NCI-H524 treated with DMSO at 0.1 percent for 48 hours (cell line): ENCODE measurements at places on chromosomes 3 and 15.

DNA sequence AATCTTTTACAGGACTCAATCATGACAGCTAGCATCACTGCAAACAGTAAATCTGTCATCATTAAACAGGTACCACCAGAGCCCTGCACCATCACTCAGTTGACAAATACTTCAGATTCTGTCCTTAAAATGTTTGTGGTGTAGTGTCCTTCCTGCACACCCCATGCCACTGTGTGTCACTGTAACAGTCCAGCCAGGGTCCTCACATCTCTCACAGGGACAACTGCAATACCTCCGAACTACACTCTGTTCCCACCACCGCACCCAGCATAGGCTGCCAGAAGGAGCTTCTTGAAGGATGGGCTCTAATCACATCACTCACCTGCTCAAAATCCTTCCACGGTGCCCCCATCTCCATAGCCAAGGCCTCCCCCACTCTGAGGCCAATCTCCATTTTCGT lies 90.2 kb upstream of the FGF12 start:
- DNase-seq: peak; percentile 15

- DNase-seq: no peak
Observed at GRCh38 chr3:196502775-196503195, 783 bp downstream of the RNF168 start.

- no peak for DNase-seq
Observed at GRCh38 chr3:142706321-142707127, 17.3 kb upstream of the TRPC1 start.

DNA sequence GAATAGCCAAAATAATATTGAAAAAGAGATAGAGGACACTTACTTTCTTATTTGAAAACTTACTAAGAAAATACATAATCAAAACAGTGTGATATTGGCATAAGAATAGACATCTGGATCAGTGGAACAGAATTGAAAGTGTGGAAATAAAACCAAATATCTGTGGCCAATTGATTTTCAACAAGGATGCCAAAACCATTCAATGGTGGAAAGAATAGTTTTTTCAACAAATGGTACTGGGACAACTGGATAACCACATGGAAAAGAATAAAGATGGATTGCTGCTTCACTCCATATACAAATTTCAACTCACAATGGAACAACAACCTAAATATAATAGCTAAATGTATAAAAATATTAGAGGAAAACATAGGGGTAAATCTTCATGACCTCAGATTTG lies 152.5 kb upstream of the GPR149 start:
- no peak for DNase-seq

DNA sequence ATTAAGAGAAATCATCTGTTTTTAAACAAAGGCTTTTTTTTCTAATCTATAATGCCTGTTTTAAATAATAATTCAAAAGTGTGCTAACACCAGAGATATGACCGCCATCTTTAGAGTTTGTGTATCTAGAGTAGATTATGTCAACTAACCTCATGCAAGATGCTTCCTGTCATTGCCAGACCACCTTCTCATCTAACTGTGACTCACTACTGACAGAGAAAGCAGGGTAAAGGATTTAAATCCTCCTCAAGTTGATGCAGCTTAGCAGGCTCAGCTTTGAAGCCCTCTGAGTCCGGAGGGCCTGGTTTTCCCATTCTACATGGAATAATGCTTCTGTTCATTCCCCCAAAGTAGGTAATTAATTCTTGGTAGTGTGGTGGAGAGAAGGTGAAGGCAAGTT lies 108.5 kb downstream of the ECT2 start:
- no peak for DNase-seq

DNA sequence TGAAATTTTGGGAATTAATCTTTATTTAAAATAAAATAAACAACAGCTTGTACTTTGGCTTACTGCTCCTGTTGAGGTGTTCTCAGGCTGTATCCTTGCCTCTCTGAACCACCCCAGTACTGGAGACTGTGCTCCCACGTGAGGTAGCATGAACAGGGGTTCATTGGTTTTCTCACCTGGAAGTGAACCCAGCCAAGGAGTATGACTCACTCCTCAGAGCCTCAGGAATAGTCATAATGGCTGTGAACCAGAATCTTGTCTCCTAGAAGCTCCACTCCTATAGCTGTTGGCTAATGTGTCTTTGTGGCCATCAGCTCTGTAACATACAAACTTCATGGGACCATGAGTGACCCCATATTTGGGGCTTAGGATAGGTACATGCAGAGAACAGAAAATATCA lies 122.5 kb upstream of the ST8SIA2 start:
- no peak for DNase-seq

DNA sequence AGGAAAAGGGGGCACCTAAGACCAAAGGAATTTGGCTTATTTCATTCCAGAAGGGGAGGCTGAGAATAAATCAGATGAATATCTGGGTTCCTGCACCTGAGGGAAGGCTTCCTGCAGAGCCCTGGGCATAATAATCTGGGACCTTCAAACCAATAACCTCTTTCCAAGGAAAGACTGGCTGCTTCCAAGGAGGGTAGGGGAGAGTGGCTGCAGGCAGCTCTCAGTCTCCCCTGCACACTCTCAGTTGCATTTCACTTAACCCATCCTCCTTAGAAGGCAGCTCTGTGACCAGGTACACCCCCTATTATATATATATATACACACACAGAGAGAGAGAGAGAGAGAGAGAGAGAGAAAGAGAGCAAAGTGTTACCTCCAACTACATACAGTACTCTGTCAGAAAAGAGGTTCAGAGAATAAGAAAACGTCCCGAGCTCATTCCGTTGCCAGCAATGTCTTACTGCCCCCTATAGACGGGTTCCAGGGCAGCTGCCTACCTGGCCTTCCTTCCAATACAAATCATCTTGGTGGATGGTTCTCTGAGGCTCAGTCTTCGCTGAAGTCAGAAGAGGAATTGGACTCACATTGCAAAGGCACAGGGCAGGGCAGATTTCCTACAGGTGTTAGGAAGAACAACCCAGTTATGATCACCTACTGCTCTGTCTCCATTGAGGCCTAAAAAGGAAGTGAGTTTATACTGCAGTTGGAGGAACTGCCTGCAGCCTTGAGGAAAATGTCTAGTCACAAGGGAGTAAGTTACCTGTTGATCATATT lies 26.1 kb downstream of the CAPN3 start:
- no peak for DNase-seq

DNA sequence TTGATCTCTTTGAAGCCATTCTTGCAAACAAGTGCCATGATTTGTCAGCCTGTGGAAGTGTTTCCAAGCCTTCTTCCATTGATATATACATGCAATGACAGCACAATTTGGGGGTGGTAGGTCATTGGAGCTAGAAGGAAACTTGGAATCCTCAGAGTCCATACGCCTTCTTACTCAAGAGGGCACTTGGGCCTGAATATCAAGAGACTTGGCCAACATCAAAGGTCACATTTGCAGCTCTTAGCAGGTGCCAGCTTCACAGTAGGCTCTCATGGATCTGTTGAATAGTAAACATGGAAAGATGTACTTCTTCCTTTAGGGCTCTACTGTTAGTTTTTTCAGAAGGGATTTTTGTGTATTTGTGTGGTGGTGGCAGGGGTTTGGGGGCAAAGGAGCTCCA lies 50.9 kb downstream of the RHCG start:
- DNase-seq: no peak

- no peak for DNase-seq
Observed at GRCh38 chr3:150426292-150426691, 18.2 kb downstream of the TSC22D2 start.
